Breast epithelium (tissue), 4 donors: ENCODE measurements at places on chromosomes 3 and 15. TPM values are rescaled to one million over a fixed set of nuclear protein-coding genes. Genes with fewer than 3 reads are reported as not detected.

Gene DNAJB8
- total RNA-seq: not detected

Gene ARIH2
- total RNA-seq: 111 TPM

DNA sequence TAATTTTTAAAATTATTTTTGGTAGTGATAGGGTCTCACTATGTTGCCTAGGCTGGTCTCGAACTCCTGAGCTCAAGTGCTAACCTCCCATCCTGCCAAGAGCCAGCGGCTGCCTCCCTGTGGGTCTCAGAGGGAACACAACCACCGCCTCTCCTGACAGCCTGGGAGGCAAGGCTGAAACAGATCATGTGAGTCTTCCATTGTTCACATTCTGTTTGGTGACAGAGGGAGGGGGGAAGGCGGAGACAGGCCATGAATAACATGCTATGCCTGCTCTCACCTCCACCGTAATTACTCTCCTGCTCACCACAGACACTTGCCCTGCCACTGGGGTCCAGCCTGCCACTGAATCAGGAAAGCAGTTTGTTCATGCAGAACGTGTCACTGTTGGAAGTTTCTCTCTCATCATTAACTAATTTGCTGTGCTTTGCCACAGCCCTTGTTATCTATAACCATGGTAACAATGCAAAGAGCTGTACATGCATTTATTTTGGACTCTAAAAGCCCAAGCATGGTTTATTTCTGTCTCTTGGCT is 78.4 kb upstream of the RASGRF1 start:
- H3K4me3 ChIP-seq: no peak overlapping the region
- no peak for DNase-seq
- H3K27me3 ChIP-seq: no peaks in the 10 kb centered on the region
- H3K4me1 ChIP-seq: no peaks in the 10 kb centered on the region
- no peaks in the 10 kb centered on the region for H3K36me3 ChIP-seq

DNA sequence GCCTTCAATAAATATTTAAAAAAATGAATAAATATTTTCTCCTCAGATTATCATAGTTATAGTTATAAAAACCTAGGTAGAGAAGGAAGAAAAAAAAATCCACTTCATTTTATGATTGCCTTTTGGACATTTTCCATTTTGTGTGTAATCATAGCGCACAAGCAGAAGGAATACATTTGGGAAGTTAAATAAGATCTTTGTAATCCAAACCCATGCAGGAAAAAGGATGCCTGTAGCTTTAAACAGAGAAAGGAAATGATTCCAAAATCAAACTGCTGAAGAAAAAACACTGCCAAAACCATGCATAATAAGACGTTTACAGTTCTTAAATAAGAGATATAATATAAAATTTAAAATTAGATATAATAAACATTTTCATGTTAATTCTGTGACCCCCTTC is 7.4 kb upstream of the CCDC54 start:
- no peaks in the 10 kb centered on the region for H3K27me3 ChIP-seq
- DNase-seq: no peak
- no peak overlapping the region for H3K27ac ChIP-seq
- no peaks in the 10 kb centered on the region for H3K36me3 ChIP-seq
- no peak overlapping the region for H3K4me3 ChIP-seq
- H3K4me1 ChIP-seq: no peaks in the 10 kb centered on the region

GRCh38 chr3:102796804-102797203 is 362.0 kb downstream of the ZPLD1 start:
- H3K27me3 ChIP-seq: no peaks in the 10 kb centered on the region
- no peak overlapping the region for H3K27ac ChIP-seq
- no peaks in the 10 kb centered on the region for H3K4me1 ChIP-seq

DNA sequence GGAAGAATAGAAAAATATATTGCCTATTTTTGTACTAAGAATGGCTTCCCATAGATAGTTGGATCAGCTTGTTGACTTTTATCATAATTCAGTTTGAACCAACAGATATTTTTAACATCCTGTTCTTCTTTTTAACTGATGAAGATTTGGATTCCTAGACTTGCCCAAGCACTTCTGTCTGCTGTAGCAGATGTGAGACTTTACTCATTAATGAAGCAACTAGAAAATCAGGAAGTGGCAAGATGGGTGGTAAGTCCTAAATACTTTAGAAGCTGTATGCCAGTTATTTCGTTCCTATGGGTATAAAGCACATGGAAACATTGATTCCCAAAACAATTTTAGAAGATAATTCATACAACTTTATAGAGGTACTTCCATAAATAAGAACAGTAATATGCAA is 8.4 kb downstream of the PIGB start:
- no peaks in the 10 kb centered on the region for H3K36me3 ChIP-seq
- H3K4me3 ChIP-seq: no peak overlapping the region
- H3K27ac ChIP-seq: no peak overlapping the region
- no peak for DNase-seq
- no peaks in the 10 kb centered on the region for H3K27me3 ChIP-seq
- no peaks in the 10 kb centered on the region for H3K4me1 ChIP-seq

DNA sequence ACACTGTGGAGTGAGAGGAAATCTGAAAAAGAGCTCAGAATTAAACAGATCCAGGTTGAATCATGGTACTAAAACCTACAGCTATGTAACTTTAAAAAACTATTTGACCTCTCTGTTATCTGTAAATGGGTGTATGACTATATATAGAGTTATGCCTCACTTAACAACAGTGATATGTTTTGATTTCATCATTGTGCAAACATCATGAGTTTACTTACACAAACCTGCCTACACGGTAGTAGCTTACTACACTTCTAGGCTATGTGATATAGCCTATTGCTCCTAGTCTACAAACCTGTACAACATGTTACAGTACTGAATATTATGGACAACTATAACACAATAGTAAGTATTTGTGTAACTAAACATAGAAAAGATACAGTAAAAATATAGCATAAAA is 191.6 kb upstream of the MEIS2 start:
- no peak overlapping the region for H3K4me3 ChIP-seq
- no peak for DNase-seq
- H3K27ac ChIP-seq: no peak overlapping the region
- no peaks in the 10 kb centered on the region for H3K36me3 ChIP-seq
- H3K27me3 ChIP-seq: no peaks in the 10 kb centered on the region
- H3K4me1 ChIP-seq: no peaks in the 10 kb centered on the region

Gene EPHB3
- 7.9 TPM for total RNA-seq

- peaks cover 9% of the 10 kb centered on the region for H3K4me1 ChIP-seq
- peak overlapping the region; percentile 99 for H3K27ac ChIP-seq
- no peaks in the 10 kb centered on the region for H3K36me3 ChIP-seq
- no peak overlapping the region for H3K4me3 ChIP-seq
Measured at GRCh38 chr3:141410408-141410807, 42.1 kb downstream of the ZBTB38 start.

DNA sequence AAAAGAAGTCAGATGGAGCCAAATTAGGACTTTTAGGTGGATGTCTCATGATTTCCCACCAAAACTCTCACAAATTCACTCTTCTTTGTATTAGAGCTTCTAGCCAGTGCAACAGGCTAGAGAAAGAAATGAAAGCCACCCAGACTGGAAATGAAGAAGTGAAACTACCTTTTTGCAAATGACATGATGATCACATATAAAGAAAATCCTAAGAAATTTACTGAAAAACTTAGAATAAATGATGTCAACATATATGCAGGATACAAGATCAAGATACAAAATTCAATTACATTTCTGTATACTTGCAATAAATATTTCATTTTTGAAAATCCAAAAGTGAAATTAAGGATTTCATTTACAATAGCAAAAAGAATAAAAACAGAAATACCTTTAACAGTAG is 110.8 kb downstream of the LRIG1 start:
- H3K27ac ChIP-seq: no peak overlapping the region
- peaks cover 3% of the 10 kb centered on the region for H3K4me1 ChIP-seq
- H3K27me3 ChIP-seq: no peaks in the 10 kb centered on the region
- H3K4me3 ChIP-seq: no peak overlapping the region
- no peak for DNase-seq

- H3K4me1 ChIP-seq: no peaks in the 10 kb centered on the region
- H3K4me3 ChIP-seq: no peak overlapping the region
- H3K27ac ChIP-seq: no peak overlapping the region
- no peaks in the 10 kb centered on the region for H3K27me3 ChIP-seq
- no peaks in the 10 kb centered on the region for H3K36me3 ChIP-seq
- no peak for DNase-seq
Measured at GRCh38 chr3:162710332-162711112, 1213.9 kb downstream of the OTOL1 start.

GRCh38 chr15:70341566-70341965 is 243.8 kb upstream of the TLE3 start:
- no peaks in the 10 kb centered on the region for H3K36me3 ChIP-seq
- no peaks in the 10 kb centered on the region for H3K27me3 ChIP-seq
- no peak overlapping the region for H3K4me3 ChIP-seq
- DNase-seq: peak; percentile 6

- no peaks in the 10 kb centered on the region for H3K36me3 ChIP-seq
- H3K4me1 ChIP-seq: no peaks in the 10 kb centered on the region
- no peak overlapping the region for H3K4me3 ChIP-seq
- no peak for DNase-seq
- H3K27me3 ChIP-seq: no peaks in the 10 kb centered on the region
Measured at GRCh38 chr3:79558943-79559342, 208.9 kb downstream of the ROBO1 start.

- H3K4me1 ChIP-seq: no peaks in the 10 kb centered on the region
- no peak overlapping the region for H3K27ac ChIP-seq
- H3K36me3 ChIP-seq: no peaks in the 10 kb centered on the region
- DNase-seq: no peak
Measured at GRCh38 chr15:83928392-83928734, 274.4 kb downstream of the ADAMTSL3 start.

DNA sequence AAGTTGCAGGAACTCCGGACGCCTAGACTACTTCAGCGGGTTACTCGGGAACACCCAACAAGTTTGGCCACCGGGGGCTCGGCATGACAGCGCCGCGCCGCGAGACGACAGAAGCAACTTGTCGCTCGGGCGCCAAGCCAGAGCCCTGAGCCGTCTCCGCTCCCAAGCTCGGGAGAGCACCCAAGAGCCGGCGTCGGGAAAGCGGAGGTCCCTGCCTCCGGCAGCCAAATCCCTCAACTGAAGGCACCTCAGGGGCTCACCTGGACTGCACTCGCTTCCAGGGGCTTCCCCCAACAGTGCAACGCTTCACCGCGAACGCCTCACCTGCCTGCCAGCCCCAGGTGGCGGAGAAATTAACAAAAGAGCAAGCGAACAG is 640 bp downstream of the MB21D2 start:
- H3K36me3 ChIP-seq: no peaks in the 10 kb centered on the region
- H3K27ac ChIP-seq: peak overlapping the region; percentile 89
- DNase-seq: peak; percentile 65

GRCh38 chr15:70770863-70771262 is 7.5 kb upstream of the UACA start:
- no peak for DNase-seq
- H3K36me3 ChIP-seq: no peaks in the 10 kb centered on the region
- H3K27ac ChIP-seq: no peak overlapping the region
- no peaks in the 10 kb centered on the region for H3K27me3 ChIP-seq
- H3K4me3 ChIP-seq: no peak overlapping the region

Gene FETUB
- not detected for total RNA-seq

Gene SUSD5
- 4.2 TPM for total RNA-seq

GRCh38 chr3:55327131-55327920 is 159.8 kb downstream of the WNT5A start:
- H3K27me3 ChIP-seq: no peaks in the 10 kb centered on the region
- no peaks in the 10 kb centered on the region for H3K36me3 ChIP-seq
- no peak for DNase-seq
- no peak overlapping the region for H3K4me3 ChIP-seq
- no peak overlapping the region for H3K27ac ChIP-seq

DNA sequence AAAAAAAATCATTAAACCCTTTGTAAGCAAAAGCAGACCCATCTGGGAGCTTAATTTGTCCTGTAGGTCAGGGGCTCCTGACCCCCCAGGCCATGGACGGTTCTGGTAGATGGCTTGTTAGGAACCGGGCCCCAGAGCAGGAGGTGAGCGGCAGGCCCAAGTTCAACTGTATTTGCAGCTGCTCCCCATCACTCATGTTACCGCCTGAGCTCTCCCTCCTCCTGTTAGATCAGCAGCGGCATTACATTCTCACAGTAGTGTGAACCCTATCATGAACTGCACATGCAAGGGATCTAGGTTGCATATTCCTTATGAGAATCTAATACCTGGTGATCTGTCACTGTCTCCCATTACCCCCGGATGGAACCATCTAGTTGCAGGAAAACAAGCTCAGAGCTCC is 60.7 kb downstream of the FSIP1 start:
- no peaks in the 10 kb centered on the region for H3K4me1 ChIP-seq
- no peak overlapping the region for H3K4me3 ChIP-seq
- H3K27me3 ChIP-seq: no peaks in the 10 kb centered on the region

Gene KLHDC8B
- 106 TPM for total RNA-seq

GRCh38 chr3:196559826-196560225 is 8.5 kb downstream of the WDR53 start:
- no peak for DNase-seq
- no peaks in the 10 kb centered on the region for H3K27me3 ChIP-seq
- no peak overlapping the region for H3K27ac ChIP-seq
- no peak overlapping the region for H3K4me3 ChIP-seq

DNA sequence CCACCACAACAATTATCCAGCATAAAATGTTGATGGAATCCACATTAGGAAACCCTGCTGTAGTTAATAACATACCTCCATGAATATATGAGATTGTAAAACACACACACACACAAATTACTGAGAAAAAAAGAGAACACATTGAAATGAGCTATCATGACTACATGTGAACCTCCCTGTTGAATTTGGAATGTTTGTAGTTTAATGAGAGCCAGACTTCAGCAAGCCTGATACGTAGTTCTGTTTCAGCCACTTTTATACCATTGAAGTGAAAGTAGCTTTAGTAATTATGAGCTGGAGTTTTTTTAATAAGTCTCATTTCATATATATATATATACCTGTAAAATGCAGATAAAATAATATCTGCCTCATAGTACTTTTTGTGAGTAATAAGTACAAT is 1146.4 kb downstream of the NAALADL2 start:
- H3K27me3 ChIP-seq: no peaks in the 10 kb centered on the region
- no peak for DNase-seq
- no peaks in the 10 kb centered on the region for H3K4me1 ChIP-seq
- H3K27ac ChIP-seq: no peak overlapping the region
- H3K4me3 ChIP-seq: no peak overlapping the region
- no peaks in the 10 kb centered on the region for H3K36me3 ChIP-seq

DNA sequence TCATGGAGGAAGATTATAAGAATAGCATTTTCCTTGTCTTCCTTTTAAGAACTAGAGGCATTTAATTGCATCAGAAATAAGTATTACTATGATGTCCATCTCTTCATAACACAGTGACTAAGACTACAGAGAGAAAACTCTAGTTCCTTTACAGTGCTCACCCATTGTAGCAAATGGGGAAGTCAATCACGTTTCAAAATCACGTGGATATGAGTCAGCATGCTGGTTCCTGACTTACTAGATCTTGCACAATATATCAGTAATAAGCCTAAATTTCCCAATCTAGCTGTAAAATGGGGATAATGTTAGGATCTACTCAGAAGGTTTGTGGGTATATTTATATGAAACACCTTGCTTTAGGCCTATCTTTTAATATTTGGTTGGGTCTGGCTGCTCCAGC is 254.8 kb upstream of the EOMES start:
- H3K4me3 ChIP-seq: no peak overlapping the region
- H3K27me3 ChIP-seq: no peaks in the 10 kb centered on the region
- no peaks in the 10 kb centered on the region for H3K4me1 ChIP-seq
- DNase-seq: no peak
- H3K27ac ChIP-seq: no peak overlapping the region

Gene ZPLD1
- total RNA-seq: not detected

GRCh38 chr15:31017311-31017710 is 25.9 kb upstream of the MTMR10 start:
- no peak overlapping the region for H3K27ac ChIP-seq
- no peaks in the 10 kb centered on the region for H3K36me3 ChIP-seq
- no peak overlapping the region for H3K4me3 ChIP-seq
- H3K4me1 ChIP-seq: no peaks in the 10 kb centered on the region
- no peak for DNase-seq
